8988T (cell line): ENCODE measurements at places on chromosomes 4 and X.

DNA sequence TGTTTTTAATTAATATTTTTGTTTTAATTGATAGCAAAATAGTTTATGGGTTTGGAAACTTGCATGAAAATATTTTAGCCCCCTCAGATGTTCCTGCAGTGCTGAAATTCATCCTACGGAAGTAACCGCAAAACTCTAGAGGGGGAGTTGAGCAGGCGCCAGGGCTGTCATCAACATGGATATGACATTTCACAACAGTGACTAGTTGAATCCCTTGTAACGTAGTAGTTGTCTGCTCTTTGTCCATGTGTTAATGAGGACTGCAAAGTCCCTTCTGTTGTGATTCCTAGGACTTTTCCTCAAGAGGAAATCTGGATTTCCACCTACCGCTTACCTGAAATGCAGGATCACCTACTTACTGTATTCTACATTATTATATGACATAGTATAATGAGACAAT lies 40.4 kb downstream of the MAP7D3 start:
- DNase-seq, result no peak

- no peak for DNase-seq
Measured at GRCh38 chr4:8777320-8778196, 94.1 kb downstream of the HMX1 start.

DNA sequence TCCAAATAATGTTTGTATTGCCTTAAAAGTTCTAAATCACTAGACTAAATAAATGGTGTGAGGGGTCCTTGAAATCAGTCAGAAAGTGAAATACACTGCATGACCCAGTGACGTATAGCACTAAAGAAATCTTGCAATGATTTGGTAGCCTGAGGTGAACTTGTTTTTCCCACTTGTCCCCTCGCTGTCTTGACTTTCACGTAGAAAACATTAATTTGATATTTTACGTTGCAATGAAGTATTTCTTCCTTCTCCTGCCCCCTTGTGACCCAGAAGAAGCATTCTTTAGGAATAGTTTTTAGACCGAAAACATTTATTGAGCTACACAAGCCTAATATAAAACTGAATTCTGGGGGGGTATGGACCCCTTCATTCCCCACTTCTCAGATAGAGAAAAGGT lies 3.7 kb downstream of the KLB start:
- DNase-seq, result no peak

- DNase-seq, result no peak
Measured at GRCh38 chr4:81607950-81608349, 136.2 kb upstream of the RASGEF1B start.

DNA sequence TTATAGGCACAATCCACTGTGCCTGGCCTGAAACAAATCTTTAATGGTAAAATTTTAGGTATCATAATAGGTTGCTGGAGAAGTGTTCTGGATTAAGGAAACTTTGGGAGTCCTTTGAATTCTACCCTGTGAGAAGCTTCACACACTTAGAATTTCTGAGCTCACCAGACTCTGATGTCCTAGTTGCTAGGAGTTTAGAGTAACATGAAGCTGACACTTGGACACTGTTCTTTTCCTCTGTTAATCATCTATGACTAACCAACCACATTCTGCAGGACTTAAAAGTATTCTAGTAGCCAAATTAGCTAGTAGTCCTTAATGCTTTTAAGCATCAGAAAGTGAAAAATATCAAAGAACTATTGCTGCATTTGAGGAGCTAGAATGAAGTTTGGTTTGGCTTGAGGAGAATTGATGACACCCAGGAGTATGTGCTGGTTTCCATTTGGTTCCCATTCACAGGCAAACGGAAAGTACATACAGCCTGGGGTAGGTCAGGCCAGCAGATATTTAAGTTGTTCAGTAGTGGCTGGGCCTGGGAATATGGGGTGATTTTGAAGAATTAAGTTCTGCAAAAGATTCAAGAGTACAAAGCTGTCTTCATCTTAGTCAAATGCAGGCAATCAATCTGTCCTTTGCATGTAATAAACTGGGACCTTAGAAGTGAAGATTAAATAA lies 38.8 kb upstream of the IGFBP7 start:
- DNase-seq, result no peak

GRCh38 chr4:4670869-4671268 lies 129.0 kb upstream of the STX18 start:
- DNase-seq, result no peak

DNA sequence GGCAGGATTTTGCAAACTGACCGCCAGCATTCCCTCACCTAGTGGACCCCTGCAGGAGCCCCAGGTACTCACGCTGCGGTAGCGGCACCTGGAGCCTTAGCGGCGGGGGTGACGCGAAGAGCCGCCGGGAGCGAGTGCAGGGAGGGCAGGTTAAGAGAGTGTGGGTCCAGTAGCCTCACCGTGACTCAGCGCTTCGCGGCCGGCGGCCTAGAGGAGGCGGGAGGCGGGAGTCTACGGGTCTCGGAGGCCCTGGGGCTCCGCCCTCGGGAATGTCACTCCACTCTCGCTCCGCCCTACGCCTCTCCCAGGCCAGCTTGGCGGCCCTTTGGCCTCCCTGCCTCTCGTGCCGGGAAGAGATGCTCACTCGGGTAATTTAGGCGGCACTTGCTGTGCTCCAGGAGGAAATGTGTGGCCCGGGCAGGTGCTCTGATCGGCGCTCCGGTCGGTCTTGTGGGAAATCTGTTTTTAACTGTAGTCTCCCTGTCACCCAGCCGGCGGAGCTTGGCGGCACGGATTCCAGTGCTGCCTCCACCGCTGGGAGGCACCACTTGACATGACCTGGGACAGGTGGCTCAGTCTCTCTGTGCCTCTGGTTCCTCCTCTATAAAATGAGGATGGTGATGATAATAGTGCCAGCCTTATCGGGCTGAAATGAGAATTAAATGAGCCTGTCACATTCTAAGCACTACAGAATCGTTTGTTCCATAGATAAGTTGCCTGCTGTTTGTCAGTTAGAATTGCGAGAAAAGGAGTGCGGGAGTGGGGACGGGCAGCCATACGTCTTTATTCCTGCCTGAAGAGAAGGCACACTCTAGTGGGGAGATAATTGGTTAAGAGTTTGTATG lies at the start of gene PIR:
PIR (minus strand) TSS at position 216 of the 845 bp plus-strand sequence. CDS start 2,076 bp downstream, outside the sequence.
- DNase-seq, result peak; percentile 73

GRCh38 chrX:122869171-122869570 lies 314.9 kb upstream of the GRIA3 start:
- no peak for DNase-seq

- no peak for DNase-seq
Measured at GRCh38 chrX:118780911-118781310, 42.7 kb upstream of the ZCCHC12 start.

DNA sequence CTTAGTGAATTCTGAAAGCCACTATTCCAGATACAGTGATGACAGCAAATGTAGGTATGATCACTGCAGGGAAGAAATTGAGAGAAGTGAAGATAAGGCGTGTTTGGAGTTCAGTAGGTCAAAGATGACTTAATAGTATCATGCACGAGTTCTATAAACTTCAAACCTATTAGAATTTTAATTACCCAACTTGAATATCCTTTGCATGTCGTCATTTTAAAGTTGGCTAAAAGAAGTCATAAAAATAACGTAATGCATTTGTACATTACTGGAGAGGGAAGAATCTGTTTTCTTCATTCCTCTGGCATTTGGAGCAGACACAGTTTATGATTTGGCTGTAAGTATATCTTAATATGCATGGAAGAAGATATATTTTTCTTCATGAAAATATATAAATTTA lies 68.6 kb upstream of the MXRA5 start:
- no peak for DNase-seq

DNA sequence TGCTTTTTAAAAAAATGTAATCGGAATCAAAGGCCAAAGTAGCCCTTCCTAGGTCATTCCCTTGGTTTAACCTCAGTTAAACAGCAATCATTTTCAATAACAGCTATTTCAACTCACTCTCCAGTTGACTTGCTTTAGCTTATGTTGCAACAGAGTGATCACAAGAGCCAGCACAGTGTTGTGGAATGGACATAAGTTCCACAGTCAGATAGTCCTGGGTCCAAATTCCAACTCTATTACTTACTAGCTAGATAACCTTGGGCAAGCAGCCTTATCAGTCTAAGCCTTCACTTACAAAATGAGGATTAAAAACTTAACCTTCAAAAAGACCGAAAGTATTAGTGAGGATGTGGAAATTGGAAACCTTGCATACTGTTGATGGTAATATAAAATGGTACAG lies 9.2 kb upstream of the GPC3 start:
- DNase-seq, result no peak

DNA sequence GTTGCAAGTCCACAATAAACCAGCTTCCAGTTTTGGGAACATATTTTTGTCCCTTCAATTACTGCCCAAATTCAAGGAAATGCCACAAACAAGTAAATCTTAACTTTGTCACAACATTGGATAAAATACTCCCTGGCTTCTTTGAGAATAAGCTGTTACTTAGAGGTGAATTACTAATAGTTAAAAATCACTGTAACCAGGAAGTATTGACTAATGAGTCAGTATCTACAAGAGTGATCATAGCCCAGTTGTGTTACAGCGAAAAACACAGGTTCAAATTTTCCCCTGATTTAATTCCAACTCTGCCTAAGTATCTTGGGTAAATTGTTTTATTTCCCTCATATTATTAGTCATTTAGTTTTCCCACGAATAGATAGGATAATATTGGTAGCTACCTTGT lies 291.2 kb upstream of the PPARGC1A start:
- no peak for DNase-seq

DNA sequence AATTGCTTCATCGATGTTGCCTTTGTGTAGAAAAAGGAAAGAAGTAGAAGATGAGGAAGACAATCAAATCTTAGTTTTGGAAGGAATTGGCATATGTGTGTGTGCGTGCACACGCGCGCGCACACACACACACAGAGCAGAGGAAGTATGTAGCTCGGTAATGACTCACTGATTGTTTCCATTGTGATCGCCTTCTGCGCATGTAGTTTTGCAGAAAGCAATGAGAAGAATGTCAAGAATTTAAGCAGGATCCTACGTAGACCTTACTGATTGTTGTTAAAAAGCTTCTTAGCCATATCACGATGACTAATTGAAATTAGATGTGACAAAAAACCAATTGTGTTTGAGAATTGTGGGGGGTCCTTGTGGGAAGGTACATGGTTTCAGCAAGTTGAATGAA lies 12.8 kb upstream of the LIMCH1 start:
- DNase-seq, result no peak

GRCh38 chrX:17056868-17057608 lies 110.6 kb downstream of the REPS2 start:
- no peak for DNase-seq

- no peak for DNase-seq
Measured at GRCh38 chr4:112377171-112377570, 80.0 kb downstream of the ALPK1 start.

DNA sequence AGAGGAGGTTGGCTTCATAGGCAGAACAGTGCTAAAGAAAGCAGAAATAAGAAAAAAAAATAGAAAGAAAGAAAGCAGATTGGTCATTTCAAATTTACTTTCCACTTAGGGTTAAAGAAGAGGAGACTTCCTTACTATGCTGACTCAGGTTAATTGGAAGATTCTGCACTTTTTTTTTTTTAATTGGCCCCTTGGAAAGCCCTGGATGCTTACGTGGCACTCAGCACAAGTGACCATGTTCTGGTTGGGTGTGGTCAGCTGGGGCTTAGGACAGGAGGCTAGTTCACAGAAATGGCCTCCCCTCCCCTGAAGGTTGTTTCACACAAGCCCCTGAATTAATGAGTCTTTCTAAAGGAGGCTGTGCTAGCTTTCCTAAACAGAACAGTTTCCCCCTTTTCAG lies 14.5 kb downstream of the MAGEA9B start:
- DNase-seq, result no peak

GRCh38 chrX:34859191-34859590 lies 83.4 kb upstream of the FAM47B start:
- DNase-seq, result no peak

DNA sequence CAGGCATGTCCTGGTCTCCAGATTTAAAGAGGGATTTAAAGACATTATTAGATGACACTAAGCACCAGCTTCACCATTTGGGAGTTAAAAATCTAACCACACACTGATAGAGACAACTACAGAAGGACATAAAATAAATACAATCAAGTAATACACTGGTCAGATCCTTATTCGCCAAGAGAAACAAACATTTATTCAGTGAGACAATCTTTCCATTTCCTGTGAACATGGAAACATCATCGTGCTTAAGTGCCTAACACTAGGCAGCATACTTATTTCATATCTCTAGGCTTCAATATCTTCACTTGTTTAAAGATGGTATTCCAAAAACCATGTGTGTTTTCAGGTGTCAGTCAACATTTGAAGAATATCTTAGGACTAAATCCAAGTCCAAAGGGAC lies 103.6 kb downstream of the AREG start:
- DNase-seq, result no peak

GRCh38 chr4:102521570-102521969 lies 20.4 kb downstream of the NFKB1 start:
- DNase-seq, result no peak

- DNase-seq, result no peak
Measured at GRCh38 chr4:3077796-3078195, 3.3 kb downstream of the HTT start.

DNA sequence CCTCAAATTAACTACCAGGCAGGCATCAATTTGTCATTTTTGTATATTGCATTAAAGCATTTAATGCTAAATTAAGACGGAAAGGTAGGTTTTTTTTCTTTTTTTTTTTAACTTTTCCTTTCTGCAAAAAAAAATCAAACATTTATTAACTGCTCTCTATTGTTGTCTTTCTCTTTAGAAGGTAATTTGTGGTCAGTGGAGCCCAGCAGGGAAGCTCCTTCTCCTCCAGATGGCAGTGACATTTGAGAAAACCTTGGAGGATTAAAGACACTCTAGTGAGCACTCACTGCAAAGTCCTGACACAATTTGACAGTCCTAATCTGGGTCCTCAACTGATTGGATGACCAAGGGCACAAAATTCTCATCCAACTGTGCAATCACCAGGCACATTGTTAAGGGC lies 102.4 kb downstream of the SLIT2 start:
- DNase-seq, result no peak

DNA sequence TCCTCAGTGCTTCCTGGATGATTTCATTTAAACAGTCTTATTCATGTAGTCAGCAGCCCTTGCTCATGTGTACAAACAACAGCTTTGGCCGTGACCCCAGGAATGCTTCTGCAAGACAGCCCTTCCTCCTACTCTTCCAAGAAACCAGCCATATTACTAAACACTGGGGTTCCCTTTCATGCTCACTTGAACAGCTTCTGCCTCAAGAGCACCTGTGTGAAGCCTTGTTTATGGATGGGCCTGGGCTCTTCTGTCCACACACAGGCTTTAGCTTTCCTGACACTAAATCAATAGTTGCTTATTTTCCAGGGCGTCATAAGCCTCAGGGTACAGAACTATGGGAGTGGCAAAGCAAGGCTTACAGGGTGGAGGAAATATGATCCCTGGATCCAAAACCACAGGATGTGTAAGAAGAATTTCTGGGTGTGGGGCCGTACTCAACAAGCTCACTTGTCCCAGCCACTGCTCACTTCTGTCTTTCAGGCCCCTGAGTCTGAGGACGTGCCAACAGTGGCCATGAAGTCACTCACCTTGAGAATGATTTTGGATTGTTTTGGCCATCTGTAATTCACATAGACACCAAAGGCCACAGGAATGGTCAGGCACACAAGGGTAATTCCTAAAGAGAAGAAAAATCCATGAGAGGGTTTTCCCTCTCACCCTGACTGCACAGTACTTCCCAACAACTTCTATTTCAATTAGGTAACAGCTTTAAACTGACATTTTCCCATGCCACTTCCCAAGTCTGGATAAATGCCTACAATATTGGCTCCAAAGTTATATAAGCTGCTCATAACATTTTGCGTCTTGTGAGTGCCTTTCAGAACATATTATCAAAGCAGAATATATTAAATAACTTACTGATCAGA lies 17.7 kb downstream of the SLC10A6 start:
- no peak for DNase-seq

- no peak for DNase-seq
Measured at GRCh38 chr4:111775556-111776297, 369.5 kb upstream of the FAM241A start.
